GM10248 (cell line): ENCODE measurements at places on chromosomes 2 and 18.

DNA sequence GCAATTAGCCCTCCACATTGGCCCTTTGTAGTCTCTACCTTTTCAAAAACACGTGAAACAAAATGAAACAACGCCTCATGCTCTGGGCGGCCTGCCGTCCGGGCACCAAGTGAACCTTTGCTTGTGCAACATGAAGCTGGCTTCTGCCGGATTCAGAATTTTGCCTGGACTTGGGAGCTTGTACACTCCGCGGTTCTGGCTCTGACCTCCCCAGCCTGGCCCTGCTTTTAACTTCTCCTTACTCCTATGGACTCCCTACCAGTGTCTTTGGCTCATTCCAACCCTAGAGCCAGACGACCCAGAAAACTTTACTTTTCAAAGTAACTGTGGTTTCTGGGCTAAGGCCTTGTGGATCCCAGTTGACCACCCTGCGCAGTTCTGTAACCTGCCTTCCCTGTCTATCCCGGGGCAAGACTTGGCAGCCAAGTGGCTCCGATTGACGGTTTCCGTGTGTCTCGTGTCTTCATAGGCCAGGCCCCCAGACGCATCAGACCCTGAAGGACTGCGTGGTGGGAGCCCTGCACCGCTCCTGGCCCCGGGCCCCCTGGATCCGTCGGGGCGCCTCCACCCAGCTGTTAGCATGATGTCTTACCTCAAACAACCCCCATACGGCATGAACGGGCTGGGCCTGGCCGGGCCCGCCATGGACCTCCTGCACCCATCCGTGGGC lies 1.9 kb downstream of the OTX1 start:
- no peak for DNase-seq

GRCh38 chr2:65991381-65992197 lies 443.3 kb upstream of the MEIS1 start:
- no peak for DNase-seq

DNA sequence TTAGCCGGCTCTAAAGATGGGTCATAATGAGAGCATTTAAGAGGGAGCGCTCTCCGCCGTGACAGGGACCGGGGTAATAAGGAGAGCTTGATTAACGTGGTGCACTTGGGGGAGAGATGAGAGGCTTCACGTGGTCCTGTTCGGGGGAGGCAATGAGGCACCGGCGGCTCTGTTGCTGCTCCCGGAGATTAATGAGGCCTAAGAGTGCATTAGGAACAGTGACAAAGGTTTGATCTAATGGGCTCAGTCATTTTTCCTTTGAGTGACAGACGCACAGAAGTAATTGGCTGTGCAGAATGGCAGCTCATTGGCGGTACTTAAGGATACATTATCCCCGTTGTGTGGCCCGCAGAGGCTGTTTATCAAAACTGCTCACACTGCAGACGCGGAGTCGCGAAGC lies 250.7 kb downstream of the GBX2 start:
- no peak for DNase-seq

- DNase-seq: no peak
Observed at GRCh38 chr2:63081404-63081803, 30.8 kb downstream of the OTX1 start.

DNA sequence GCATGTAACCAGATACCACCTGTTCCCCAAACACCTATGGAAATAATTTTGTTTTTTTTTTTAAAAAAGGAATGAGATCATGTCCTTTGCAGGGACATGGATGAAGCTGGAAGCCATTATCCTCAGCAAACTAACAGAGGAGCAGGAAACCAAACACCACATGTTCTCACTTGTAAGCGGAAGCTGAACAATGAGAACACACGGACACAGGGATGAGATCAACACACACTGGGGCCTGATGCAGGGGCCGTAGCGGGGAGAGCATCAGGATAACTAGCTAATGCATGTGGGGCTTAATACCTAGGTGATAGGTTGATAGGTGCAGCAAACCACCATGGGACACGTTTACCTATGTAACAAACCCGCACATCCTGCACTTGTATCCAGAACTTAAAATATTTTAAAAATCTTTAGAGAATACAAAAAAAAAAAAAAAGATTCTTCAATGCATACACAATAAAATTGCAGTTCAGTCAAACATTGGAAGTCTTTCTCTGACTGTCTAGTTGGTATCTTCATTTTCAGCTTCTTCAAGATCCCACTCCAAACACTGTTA lies 11.6 kb upstream of the CASP10 start:
- DNase-seq: no peak

- DNase-seq: no peak
Observed at GRCh38 chr18:59419386-59419785, 60.3 kb upstream of the LMAN1 start.

DNA sequence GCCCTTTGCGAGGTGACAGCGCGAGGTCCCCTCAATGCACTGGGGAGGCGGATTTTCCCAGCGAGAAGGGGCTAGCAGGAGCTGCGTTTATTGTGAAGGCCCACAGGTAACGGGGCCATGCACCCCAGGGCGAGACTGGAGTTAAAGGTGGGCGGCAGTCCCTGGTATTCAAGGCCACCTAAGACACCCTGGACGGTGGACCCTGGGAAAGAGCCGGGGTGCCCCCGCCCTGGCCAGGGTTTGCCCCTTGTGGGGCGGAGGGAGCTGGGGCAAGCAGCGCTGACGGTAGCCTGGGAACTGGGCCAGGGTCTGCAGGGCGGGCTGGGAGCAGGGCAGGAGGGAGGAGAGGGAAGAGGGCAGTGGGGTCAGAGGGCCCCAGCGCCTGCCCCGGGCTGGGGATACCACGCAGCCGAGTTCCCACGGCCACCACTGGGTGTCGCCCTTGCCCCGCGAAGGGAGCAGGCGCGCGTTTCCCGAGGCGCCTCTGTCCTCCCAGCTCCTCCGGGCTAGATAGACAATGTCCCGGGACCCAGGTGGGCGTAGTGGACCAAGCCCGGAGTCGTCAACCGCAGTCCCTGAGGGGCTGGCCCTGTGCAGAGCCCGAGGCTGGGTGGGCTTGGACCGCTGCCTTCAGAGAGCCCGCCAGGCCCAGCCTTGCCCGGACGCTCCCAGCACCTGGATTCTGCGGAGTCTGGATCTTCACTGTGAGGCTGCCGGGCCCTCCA lies 80.2 kb downstream of the SMAD4 start:
- DNase-seq: peak; percentile 89

GRCh38 chr18:76495006-76495370 lies at the start of gene ZNF516:
Gene ZNF516, minus strand, starts transcription at chr18:76495242. Its CDS starts 52,188 bp downstream, at chr18:76443054.
- DNase-seq: no peak

- no peak for DNase-seq
Observed at GRCh38 chr2:172647439-172647838, 88.2 kb upstream of the RAPGEF4 start.

- DNase-seq: no peak
Observed at GRCh38 chr2:127951026-127951425, 65.3 kb upstream of the AMMECR1L start.

GRCh38 chr2:156908825-156909224 lies 348.7 kb upstream of the GALNT5 start:
- no peak for DNase-seq

DNA sequence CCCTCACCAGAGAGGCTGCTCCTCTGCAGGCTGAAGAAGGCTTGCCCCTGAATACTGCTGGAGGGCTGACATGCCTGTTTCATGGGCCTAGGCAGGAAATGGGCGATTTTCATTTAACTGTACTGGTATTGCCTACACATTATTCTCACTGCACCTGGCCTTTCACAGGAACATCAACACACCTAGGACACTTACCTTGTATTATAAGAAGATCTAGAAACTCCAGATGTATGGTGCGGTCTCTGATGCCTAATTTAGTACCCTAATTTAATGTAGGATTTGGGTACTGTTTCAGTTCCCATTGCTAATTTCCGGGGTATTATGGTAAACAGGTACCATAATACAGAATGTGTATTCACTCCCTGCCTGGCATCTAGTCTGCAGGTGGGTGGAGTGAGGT lies 146.0 kb downstream of the MYO1B start:
- no peak for DNase-seq

- no peak for DNase-seq
Observed at GRCh38 chr2:168767258-168767657, 35.2 kb upstream of the NOSTRIN start.

GRCh38 chr2:5520463-5520972 lies 171.7 kb upstream of the SOX11 start:
- no peak for DNase-seq

- no peak for DNase-seq
Observed at GRCh38 chr2:23241611-23242245, 143.3 kb upstream of the KLHL29 start.

DNA sequence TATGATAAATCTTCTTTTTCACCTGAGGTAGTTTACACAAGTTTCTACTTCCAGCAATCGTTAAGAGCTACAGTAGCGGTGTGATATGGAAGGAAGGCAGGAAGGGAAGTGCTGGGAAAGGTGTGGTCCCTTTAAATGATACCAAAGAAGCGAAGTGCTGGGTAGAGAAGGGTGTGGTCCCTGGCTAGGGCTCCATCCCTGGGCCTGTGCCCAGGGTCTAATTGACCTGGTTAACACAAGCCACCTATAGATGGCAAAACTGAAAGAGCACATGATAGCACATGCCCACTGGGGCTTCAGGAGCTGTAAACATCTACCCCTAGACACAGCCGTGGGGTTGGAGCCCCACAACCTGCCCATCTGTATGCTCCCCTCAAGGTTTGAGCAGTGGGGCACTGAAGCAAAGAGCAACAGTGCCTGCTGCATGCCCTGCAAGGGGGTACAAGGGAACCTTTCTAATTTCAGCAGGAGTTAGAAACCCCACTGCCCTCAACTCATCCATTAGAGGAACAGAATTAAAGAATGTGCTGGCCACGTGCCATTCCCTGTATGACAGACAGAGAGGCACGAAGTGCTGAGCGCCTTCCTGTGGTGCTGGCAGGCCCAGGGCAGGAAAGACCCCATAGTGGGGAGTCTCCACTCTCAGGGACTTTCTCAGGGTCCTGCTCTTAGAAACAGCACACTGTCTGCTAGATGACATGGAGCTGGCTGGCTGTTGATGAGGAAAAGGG lies 153.1 kb upstream of the LMAN1 start:
- no peak for DNase-seq

DNA sequence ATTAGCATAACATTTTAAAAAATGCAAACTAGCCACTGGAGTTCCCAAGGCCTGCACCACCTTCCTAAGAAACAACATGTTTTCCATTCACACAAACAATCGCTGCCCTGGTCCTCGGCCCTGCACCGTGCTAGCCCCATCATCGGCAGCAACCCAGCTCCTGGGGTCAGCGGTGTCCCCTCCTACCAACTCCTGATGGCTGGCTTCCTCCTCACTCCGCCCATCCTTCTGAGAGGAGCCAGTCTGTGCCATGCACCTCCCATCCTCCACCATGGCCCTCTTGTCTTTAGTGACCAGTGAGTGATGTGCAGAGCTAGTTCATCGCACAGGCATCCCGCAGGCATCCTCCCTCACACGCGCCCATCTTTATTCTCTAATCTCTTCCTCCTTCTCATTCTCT lies 81.9 kb downstream of the LONRF2 start:
- no peak for DNase-seq

DNA sequence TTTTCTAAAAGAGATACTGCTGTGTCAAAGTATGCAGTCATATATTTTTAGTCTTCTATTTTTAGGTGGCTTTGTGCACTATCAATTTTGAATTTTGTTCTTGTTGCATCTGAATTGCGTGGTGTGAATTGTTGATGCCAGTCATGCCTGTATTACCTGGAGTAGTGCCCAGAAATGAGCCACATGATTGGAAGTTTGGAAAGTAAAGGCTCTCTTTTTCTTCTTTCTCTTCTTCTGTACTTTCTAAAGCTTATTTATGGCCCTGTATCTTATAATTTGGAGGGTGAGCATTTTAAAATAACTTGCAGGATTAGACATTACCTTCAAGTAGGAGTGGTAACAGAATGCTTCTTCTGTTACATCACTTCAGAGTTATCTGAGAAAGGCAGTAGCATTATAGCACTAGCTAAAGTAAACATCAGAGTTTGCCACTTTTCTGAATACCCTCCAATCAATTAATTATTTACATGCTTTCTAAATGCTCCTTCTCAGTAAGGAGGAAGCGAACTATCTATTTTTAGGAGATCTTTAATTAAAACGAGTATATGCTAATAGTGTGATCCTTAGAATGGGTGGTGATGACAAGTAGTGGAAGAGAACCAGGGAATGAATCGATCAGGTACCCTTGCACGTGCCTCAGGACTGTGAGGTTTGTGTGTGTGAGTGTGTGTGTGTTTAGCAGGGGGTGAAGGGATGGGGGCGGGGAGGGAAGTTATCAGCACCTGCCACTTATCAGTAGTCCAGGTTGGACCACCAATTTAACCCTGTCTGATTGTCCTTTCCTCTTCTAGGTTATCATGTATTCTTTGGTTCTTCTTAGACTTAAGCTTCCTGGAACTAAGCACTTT lies 112.5 kb downstream of the MAP3K20 start:
- no peak for DNase-seq

GRCh38 chr2:866009-866680 lies 84.5 kb upstream of the SNTG2 start:
- no peak for DNase-seq

DNA sequence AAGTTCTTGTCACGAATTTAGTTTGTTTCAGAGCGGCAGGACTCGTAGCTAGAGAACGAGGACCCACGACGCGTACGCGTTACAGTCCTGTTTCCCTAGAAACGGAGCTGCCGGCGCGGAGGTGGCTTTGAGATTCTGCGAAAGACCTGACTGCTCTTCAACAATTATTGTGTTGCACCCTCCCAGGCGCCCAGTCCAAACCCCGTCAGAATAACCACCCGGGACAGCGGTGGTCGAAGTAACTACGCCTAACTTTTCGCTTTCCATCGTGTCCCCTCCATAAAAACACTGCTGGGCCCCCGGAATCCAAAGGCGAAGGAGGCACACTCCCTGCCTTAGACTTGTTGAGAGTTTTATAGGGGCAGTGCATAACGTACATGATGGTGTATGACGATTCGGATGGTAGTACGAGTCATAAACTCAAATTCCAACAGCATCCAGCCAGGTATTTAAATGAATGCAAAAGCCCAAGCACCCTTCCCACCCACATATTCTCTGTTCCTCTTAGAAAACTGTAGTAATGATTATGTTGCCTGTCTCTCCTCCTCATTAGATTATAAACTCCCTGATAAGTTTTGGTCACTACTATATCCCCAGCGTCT lies 651 bp upstream of the STAM2 start:
- DNase-seq: peak; percentile 35

GRCh38 chr18:59685501-59685900 lies 11.7 kb downstream of the CCBE1 start:
- DNase-seq: no peak

DNA sequence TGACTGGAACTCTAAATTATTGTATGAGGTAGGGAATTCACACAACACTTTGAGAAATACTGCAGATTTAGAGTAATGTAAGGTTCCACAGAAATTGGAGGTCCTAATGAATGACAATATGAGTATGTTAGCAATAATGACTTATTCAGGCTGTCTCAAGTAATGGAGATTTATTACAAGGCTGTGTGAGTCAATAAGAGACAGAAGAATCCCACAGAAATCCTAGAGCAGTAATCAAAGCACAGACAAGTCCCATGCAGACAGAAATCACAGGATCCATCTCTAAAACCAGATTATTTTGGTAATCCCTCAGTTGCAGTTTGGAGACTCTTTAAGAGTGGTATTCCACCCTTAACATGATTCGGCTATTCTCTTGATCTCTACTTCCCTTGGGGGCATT lies 83.6 kb downstream of the FAM161A start:
- DNase-seq: no peak

GRCh38 chr2:127560931-127561280 lies 25.4 kb downstream of the MYO7B start:
- DNase-seq: no peak

- no peak for DNase-seq
Observed at GRCh38 chr2:43751476-43751990, 22.3 kb upstream of the DYNC2LI1 start.

GRCh38 chr18:48136051-48136826 lies 205.8 kb upstream of the SMAD2 start:
- no peak for DNase-seq
